ENCODE measurements at places on chromosomes 12 and 14.

DNA sequence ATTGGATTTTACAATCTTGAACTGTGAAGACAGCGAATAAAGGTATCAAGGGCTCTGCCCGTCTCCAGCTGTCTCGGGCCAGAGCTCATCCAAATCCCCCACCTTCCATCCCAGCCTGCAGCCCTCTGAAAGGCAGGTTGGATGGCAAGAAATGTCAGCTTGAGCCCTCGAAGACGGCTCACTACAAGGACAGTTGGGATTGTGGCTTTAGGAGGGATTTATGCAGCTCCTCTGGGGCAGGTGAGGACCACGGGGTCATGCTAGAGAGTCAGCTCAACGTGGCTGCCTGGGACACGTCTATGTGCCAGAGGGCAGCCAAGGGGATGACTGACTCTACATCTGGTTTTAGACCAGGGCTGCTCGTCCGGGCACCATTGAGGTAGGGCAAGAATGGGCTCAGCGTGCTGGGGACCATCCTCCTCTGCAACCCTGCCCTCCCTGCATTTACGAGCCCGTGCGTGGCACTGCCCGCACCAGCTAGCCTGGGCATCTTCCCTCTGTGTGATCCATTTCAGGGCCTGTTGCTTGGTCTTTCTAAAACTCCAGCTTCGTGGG is 16.2 kb downstream of the MVK start:
- DNase-seq: no peak

GRCh38 chr12:89134213-89134770 is 218.0 kb downstream of the DUSP6 start:
- no peak for DNase-seq

GRCh38 chr12:96514328-96514727 is 25.0 kb downstream of the CFAP54 start:
- DNase-seq: no peak

GRCh38 chr14:95173518-95173917 is 16.2 kb upstream of the DICER1 start:
- DNase-seq: no peak

- DNase-seq: no peak
Measured at GRCh38 chr14:32865827-32866376, 72.8 kb upstream of the NPAS3 start.

DNA sequence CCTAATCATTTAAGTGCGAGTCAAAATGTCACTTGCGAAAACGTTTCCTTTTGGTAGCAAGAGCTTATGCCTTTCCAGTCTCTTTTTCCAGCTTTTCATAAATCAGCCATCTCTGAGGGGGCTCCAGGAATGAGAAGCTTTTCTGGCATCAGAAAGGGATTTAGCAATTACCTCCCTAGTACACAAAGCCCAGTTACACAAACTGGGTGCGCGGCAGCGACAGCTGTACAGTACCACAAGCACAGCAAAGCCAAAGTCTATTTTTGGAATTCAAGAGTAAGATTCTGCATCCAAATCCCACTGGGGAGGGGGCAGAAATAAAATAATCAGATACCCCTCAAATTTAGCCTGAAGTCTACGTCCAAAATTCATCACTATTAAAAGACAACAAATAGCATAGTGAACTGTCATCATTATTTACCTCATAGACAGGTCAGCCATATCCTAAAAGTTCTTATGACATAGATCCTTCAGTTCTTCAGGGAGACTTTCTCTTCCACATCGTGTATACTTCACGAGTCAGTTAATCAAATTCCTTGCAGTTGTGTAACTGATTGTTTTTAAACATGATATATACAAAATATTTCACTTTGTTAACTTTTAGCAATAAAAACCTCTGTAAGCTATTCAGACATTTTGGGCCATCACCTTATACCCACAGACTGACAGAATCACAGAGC is 150.8 kb downstream of the TTC7B start:
- DNase-seq: no peak

GRCh38 chr14:64663174-64663573 is 41.0 kb upstream of the PLEKHG3 start:
- DNase-seq: no peak

DNA sequence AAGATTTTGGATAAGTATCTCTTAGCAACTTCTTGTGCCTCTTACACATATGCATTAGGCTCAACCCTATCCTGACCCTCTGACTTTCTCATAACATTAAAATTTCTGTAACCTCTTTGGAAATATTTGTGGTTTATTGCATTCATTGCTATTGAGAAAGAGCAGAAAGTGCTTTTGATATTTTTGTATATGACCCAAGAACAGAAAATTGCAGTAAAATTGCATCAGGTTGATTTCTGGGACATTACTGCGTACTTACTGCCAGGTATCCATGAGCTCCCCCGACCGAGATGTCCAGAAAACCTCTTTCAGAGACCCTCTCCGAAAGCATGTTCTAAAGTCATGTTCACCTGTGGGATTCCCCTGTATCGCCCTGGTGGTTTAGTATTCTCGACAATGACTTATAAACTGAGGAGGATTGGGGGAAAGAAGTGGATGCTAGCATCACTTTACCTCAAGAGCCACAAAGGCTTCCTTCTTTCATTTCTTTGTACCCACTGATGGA is 14.5 kb upstream of the IL22 start:
- no peak for DNase-seq

- DNase-seq: no peak
Measured at GRCh38 chr14:101250948-101251811, 310.1 kb upstream of the DIO3 start.

GRCh38 chr14:74190927-74191575 is 48.2 kb upstream of the VSX2 start:
- DNase-seq: no peak

DNA sequence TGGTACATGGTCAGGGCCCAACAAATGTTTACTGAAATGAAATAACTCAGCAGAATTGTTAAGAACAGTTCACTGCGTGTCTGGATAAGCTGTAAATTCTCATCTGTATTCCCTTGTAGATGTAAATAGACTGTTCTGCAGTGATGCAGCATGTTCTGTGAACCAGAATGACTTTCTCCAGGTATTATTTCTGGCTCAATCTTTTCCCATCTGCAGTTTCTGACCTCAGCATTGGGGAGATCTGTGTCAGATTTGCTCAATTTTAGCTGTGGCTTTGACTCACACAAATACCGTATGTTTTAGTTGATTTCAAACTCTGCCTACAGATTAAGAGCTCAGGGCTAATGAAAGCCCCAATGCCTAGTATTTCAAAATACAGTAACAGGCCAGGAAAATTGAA is 49.2 kb upstream of the DICER1 start:
- no peak for DNase-seq

Data from stimulated activated CD4-positive, alpha-beta T cell treated with anti-CD3 and anti-CD28 coated beads, Interleukin-15, amount 100 ng/mL, for 1 hour (primary cell).